ENCODE measurements at places on chromosomes 6 and 20. TPM values are rescaled to one million over a fixed set of nuclear protein-coding genes. Genes with fewer than 3 reads are reported as not detected.
A peak's percentile ranks its signal among the peaks of the same experiment; 100 is the strongest.

The ZNF311 gene
- total RNA-seq: 0.28 TPM

The DNAH8 gene
- 0.12 TPM for total RNA-seq

The LPA gene
- total RNA-seq: not detected

DNA sequence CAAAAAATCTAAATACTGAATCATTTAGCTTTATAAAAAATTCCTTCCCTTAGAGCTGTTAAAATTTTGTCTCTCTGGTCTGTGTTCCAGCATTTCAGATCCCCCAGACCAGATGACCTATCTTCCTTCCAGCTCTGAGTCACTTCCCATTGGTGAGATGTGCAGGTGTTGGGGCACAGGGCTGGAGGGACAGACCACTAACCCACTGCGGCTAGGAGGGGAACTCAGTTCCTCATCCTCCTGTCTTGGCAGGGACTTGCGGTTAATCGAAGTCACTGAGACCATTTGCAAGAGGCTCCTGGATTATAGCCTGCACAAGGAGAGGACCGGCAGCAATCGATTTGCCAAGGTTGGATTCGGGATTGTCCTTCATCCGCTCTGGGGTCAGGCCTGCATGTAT is 6.0 kb downstream of the CNPY3 start:
- no peak for DNase-seq

The ECT2L gene
- total RNA-seq: not detected

The LCA5 gene
- 0.08 TPM for total RNA-seq

The ADIG gene
- not detected for total RNA-seq

The AGPAT1 gene
- 39.2 TPM for total RNA-seq

GRCh38 chr6:25481267-25481666 is 170.7 kb upstream of the SCGN start:
- no peak for DNase-seq

DNA sequence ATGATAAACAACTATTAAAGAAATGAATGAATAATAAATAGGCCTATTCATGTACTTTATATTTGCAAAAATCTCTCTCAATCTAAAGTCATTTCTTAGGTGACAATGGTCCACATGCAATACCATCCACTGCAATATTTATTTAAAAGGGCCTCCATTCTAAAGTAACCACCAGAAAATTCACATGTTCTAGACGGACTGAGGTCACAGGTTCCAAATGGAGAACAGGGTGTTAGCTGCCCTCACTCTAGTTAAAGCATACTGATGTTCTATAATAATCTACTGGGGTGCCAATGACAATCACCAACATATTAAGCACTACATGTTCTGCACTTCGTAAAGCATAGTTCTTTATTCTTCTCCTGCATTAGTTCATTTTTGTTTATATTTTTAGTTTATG is 1.2 kb downstream of the HBS1L start:
- DNase-seq: no peak

GRCh38 chr6:157278171-157278570 is 45.1 kb downstream of the TMEM242 start:
- peak; percentile 58 for DNase-seq

DNA sequence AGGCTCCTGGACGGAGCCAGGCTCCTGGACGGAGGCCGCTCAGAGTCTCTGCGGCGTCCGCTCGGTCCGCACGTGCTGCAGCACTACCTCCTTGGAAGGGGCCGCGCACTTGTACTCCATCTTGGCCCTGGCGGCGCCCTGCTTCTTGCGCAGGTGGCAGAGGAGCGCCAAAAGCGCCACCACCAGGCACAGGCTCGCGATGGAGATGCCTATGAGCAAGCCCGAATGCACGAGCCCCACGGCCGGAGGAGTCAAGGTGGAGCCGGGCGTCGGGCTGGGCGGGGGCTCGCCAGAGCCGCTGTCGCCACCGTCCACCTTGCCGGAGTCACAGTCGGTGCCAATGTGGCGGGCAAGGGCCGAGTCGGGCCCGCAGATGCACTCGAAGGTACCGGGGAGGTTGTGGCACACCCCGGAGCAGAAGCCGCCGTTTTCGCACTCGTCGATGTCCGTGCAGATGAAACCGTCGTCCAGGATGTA is 1.7 kb downstream of the THBD start:
- no peak for DNase-seq

GRCh38 chr6:149166336-149166735 is 151.2 kb upstream of the TAB2 start:
- DNase-seq: no peak

GRCh38 chr6:127539272-127539671 is 20.1 kb upstream of the MTCL3 start:
- DNase-seq: no peak

GRCh38 chr6:151430886-151431285 is 21.0 kb downstream of the RMND1 start:
- no peak for DNase-seq

The PPP1R14C gene
- 0.73 TPM for total RNA-seq

GRCh38 chr6:143528164-143528811 is 16.8 kb upstream of the FUCA2 start:
- DNase-seq: no peak

- DNase-seq: no peak
These were observed 4.9 kb downstream of the ARID1B start for GRCh38 chr6:156781861-156782631.

The EPB41L1 gene
- not detected for total RNA-seq

DNA sequence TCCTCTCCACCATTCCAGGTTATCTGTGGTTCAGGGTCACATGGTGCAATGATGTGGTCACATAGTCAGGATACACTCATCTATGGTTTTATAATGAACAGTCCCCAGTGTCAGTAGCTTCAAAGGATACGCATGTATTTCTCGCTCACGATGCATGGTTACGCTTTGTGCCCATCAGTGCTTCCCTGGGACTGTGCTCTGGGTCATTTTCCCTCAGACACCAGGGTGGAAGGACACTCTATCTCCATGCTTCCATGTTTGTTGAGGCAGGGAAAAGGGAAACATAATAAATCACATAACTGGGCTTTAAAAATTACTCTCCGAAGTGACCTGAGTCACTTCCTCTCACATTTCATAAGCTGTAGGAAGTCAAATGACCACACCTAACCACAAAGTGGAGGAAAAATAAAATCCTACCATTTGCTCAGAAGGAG is 394.8 kb upstream of the NOX3 start:
- DNase-seq: no peak

The HLA-DQB1 gene
- total RNA-seq: 21.0 TPM

GRCh38 chr6:116545651-116546050 is at the start of gene TRAPPC3L:
TSS of gene TRAPPC3L (minus strand) at chr6:116545684. CDS start at chr6:116545514, 170 bp downstream.
- no peak for DNase-seq

GRCh38 chr6:17673543-17674254 is 33.0 kb downstream of the NUP153 start:
- DNase-seq: no peak

DNA sequence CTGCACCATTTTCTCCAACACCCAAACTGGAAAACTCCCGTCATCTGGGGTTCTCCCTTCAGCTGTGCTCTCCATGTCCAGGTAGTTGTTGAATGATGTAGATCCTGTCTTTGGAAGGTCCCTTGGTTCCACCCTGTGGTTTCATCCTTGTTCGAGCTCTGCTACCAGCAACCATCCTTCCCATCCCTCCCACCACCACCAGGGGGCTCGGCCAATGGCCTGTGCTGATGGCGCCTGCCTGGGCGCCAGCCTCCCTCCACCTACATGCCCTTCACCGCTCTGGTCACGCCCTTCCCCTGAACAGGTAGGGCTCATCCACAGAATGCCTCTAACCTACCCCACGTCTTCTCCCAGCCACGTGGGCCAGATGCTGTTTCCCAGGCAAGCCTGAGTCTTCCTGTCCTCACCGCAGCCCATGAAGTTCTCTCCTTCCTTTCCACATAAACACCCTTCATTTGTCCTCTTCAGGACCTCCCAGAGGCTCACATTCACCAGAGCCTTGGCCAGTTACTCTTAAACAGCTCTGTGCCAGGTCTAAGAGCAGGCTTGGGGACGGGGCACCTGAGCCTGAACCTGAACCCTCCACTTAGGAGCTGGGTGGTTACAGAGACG is 75.1 kb upstream of the DUSP22 start:
- DNase-seq: peak; percentile 56
